ENCODE measurements at places on chromosomes 1 and 21.

DNA sequence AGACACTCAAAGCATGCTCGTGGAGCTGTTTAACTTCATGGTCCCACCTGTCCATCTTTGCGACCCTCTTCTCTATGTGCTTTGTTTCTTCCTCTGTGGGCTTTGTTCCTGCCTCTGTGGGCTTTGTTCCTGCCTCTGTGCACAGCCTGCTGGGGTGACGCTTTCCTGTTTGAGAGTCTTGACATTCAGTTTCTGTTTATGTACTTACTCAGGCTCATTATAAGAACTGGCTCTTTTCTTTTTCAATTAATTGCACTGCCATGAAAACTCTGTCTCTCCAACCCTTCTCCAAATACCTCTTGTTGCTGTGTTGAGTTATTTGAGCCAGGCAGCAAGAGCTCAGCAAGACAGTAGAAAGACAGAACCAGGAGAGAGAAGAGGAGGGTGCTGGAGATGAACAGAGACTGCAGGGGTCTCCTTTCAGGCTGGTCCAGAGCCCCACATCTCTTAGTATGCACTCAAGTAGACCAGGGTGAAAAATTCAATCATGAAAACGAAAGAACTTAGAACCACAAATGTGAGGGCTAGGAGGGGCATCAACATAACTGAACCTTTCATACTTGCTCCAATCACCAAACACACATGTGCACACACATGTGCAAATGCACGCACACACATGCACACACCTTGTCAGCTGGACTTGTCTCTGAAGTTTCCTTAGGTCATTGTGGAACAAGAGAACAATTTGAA is 88.3 kb upstream of the SGIP1 start:
- DNase-seq = peak; percentile 55

DNA sequence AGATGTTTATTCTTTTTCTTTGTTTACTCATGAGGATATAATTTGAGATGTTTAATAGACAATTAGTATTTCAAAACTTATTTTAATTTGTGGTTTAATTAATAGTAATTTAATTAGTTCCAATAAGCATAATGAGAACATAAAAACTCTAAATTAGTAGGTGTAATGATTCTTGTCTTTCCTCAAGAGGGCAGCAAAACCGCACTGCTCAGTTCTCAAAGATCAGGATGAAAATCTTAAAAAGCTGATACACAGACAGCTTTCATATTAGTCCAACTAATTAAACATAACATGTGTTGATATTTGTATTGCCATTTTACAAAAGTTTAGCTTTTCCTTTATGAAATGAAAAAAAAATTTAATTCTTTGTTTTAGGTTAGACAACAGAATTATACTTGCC is 106.7 kb upstream of the C21orf91 start:
- no peak for DNase-seq

- DNase-seq = peak; percentile 79
These were observed 9.2 kb downstream of the RNU5D-1 start for GRCh38 chr1:44721485-44722361.

GRCh38 chr1:160656737-160657136 is 9.9 kb upstream of the SLAMF1 start:
- no peak for DNase-seq

DNA sequence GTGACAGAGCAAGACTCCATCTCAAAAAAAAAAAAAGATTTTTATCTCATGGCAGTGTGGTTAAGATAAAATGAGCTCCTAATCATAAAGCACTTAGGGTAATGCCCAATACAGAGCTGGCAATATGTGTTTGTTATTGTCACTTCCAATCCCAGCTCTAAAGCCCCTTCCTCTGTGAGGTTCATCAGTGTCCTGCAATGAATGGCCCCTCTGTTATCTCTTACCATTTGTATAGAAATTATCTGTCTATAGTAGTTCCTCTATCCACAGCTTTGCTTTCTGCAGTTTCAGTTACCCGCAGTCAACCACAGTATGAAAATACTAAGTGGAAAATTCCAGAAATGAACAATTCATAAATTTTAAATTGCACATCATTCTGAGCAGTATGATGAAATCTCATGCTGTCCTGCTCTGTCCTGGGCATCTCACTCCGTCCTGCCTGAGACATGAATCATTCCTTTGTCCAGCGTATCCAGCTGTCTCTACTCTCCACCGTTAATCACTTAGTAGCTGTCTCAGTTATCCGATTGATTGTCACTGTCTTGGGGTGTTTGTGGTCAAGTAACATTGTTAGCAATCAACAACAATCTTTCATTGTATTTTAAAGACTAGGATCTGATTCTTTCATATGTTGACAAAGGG is 50.2 kb upstream of the DNAH14 start:
- no peak for DNase-seq

- DNase-seq = no peak
These were observed 29.1 kb upstream of the PLA2G4A start for GRCh38 chr1:186799689-186800054.

DNA sequence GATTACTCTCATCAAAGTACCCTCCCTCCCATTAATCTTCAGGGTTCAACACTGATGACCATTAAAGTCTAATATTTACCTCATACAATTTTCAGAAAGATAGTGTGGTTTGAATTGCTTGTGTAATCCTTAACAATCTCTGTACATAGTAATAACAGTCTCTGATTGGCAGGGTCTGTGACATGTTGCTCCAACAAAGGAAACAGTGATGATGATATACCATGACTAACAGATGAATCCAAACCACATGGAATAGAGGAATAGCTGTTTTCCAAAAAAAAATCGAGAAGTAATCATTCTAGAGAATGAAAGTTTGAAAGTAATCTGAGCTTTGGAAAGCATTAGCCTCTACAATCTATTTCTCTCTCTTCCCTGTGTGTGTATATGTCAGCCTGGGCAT is 610.1 kb upstream of the NEGR1 start:
- DNase-seq = no peak

GRCh38 chr1:220908757-220909156 is 29.5 kb downstream of the HLX start:
- no peak for DNase-seq

DNA sequence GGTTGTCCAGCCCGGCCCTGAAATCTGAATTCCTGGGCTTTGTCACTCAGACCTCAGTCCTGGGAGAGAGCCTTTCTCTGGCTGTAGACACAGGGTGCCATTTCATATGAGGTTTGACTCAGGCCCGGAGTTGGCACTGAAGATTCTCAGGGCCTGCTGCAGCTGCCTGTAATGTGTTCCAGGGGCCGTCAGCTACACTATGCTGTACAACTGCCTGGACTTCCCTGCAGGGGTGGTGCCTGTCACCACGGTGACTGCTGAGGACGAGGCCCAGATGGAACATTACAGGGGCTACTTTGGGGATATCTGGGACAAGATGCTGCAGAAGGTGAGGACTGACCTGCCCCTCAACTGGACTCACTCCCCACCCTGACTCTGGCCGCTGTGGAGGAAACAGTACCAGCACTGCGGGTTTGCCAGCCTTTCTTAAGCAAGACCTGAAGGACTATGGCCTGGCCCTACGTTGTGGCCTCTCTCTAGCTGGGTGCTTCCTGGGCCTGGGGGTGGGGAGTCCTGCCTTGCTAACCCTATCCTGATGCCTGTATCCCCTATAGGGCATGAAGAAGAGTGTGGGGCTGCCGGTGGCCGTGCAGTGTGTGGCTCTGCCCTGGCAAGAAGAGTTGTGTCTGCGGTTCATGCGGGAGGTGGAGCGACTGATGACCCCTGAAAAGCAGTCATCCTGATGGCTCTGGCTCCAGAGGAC is 18.9 kb downstream of the FAAH start:
- no peak for DNase-seq

GRCh38 chr1:202199040-202199889 is 5.7 kb downstream of the LGR6 start:
- no peak for DNase-seq

GRCh38 chr21:45615145-45615711 is 28.3 kb upstream of the PCBP3 start:
- DNase-seq = peak; percentile 77
